ENCODE measurements at places on chromosomes 1 and 21. TPM values are rescaled to one million over a fixed set of nuclear protein-coding genes. Genes with fewer than 3 reads are reported as not detected.

The LENEP gene
- not detected for total RNA-seq

The CELA3B gene
- not detected for total RNA-seq

The CFAP410 gene
- total RNA-seq, result 6.0 TPM

The TRAF3IP3 gene
- not detected for total RNA-seq

The KLHDC9 gene
- total RNA-seq, result 0.93 TPM

The LCE6A gene
- total RNA-seq, result not detected

The ZBTB37 gene
- 6.0 TPM for total RNA-seq

The MATN1 gene
- total RNA-seq, result 0.17 TPM

The RNU1-4 gene
- total RNA-seq, result under 0.01 TPM

The ICOSLG gene
- 2.0 TPM for total RNA-seq

The UBL4B gene
- total RNA-seq, result not detected

The SEMA4A gene
- total RNA-seq, result 0.68 TPM

The KCNN3 gene
- 3.6 TPM for total RNA-seq

The TIAM1 gene
- 0.85 TPM for total RNA-seq

The CFHR3 gene
- total RNA-seq, result not detected

The KIAA1614 gene
- 6.1 TPM for total RNA-seq

The OBSCN gene
- total RNA-seq, result 9.5 TPM

The HMCN1 gene
- 8.3 TPM for total RNA-seq

Data from dermis blood vessel endothelial cell (primary cell).